ENCODE measurements at places on chromosomes 4 and X. TPM values are rescaled to one million over a fixed set of nuclear protein-coding genes. Genes with fewer than 3 reads are reported as not detected.

- no peaks in the 10 kb centered on the region for H3K36me3 ChIP-seq
- H3K4me3 ChIP-seq = no peak overlapping the region
- no peak overlapping the region for H3K27ac ChIP-seq
- no peaks in the 10 kb centered on the region for H3K4me1 ChIP-seq
Observed at GRCh38 chr4:159048166-159048886, 54.6 kb upstream of the RAPGEF2 start.

DNA sequence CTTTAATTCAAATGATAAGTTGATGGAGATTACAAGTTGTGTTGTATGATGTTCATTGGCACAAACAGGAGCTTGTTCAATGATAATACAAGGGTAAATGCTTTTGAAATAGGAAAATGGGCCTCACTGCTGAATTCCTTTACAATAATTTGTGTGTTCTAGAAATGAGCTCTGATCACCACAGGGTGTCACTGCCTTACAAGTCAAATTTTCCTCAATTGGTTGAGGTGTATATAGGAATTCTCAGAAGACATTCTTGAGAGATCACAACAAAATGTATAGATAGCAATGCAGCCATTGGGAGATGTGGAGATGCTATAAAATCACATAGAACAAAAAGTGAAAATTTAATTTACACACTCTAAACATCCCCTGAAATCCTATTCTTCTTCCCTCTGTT lies 49.6 kb downstream of the KLF8 start:
- H3K4me3 ChIP-seq = no peak overlapping the region
- no peaks in the 10 kb centered on the region for H3K36me3 ChIP-seq
- H3K27me3 ChIP-seq = no peaks in the 10 kb centered on the region

GRCh38 chrX:118350221-118350620 lies 4.3 kb downstream of the WDR44 start:
- H3K36me3 ChIP-seq = no peaks in the 10 kb centered on the region
- no peaks in the 10 kb centered on the region for H3K4me1 ChIP-seq
- H3K27me3 ChIP-seq = no peaks in the 10 kb centered on the region
- H3K27ac ChIP-seq = peak overlapping the region; percentile 8

- no peaks in the 10 kb centered on the region for H3K27me3 ChIP-seq
- no peak for DNase-seq
- H3K36me3 ChIP-seq = no peaks in the 10 kb centered on the region
Observed at GRCh38 chr4:111475001-111475400, 670.3 kb upstream of the FAM241A start.

DNA sequence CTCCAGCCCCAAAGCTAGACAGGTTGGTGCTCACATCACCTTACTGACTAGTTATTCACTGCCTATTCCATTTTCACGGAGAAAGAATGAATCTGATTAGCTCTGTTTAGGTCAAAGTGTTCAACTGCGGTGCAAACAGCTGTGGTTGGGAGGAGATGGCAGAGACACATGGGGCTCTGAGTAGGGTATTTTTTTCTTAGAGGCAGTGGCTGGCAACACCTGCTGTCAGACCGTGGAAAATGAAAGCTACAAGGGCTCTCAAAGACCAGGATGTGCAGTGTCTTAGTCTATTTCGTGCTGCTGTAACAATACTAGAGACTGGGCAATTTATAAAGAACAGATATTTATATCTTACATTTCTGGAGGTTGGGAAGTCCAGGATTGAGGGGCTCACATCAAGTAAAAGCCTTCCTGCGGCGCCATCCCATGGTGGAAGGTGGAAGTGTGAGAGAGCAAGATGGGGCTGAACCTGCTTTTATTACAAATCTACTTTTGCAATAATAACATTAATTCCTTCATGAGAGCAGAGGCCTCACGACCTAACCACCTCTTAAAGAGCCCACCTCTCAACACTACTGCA lies 10.6 kb downstream of the NYX start:
- DNase-seq = no peak
- no peak overlapping the region for H3K4me3 ChIP-seq
- no peaks in the 10 kb centered on the region for H3K36me3 ChIP-seq
- no peaks in the 10 kb centered on the region for H3K4me1 ChIP-seq

GRCh38 chrX:16239211-16239610 lies 71.9 kb downstream of the MAGEB17 start:
- no peaks in the 10 kb centered on the region for H3K27me3 ChIP-seq
- H3K4me1 ChIP-seq = no peaks in the 10 kb centered on the region
- H3K27ac ChIP-seq = no peak overlapping the region
- H3K4me3 ChIP-seq = no peak overlapping the region
- no peaks in the 10 kb centered on the region for H3K36me3 ChIP-seq
- DNase-seq = no peak

GRCh38 chr4:74631338-74631737 lies 163.0 kb downstream of the BTC start:
- H3K4me1 ChIP-seq = no peaks in the 10 kb centered on the region
- H3K36me3 ChIP-seq = no peaks in the 10 kb centered on the region
- no peak overlapping the region for H3K4me3 ChIP-seq

DNA sequence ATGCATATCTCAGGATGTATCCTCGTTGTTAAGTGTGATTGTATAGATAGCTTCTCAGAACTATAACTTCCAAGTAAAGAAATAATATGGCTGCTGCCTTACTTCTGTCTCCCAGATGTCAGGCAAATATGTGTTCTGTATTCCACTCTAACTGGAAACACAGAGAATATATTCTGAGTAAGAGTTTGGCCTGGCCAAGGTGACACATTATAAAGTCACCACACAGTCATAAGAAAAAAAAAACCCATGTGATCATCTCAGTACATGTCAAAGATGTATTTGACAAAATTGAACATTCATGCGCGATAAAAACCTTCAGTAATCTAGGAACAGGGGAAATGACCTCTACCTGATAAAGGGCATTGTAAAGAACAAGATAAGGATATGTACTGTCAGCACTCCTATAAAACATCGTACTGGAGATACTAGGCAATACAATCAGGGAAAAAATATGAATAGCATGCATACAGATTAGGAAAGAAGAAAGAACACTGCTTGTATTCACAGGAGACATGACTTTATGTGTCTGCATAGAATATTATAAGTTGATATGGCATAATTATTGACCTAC lies 207.1 kb downstream of the ZNF330 start:
- H3K27me3 ChIP-seq = no peaks in the 10 kb centered on the region
- no peaks in the 10 kb centered on the region for H3K36me3 ChIP-seq
- DNase-seq = no peak
- no peaks in the 10 kb centered on the region for H3K4me1 ChIP-seq
- no peak overlapping the region for H3K27ac ChIP-seq

GRCh38 chr4:68948044-68948743 lies 3.4 kb downstream of the UGT2A3 start:
- H3K27ac ChIP-seq = no peak overlapping the region
- no peaks in the 10 kb centered on the region for H3K36me3 ChIP-seq
- H3K27me3 ChIP-seq = no peaks in the 10 kb centered on the region
- no peak overlapping the region for H3K4me3 ChIP-seq

DNA sequence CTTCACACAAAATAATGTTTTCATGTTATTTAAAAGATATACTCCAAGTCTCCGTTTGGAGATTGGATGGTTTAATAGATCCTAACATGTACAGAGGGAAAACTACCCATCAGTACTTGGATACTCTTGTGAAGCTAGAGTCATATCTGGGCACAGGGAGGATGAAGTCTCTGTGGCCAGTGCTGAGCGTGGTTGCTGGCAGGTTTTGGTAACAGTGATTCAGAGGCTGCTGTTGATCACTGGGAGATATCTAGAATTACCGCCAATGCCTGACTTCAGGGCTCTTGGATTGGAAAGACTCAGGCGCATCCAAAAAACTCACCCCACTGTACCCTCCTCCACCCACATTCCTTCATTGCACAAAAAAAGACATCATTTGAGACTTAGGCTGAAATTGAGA lies 107.2 kb upstream of the PGRMC2 start:
- peak overlapping the region; percentile 69 for H3K27ac ChIP-seq
- no peak overlapping the region for H3K4me3 ChIP-seq
- no peaks in the 10 kb centered on the region for H3K36me3 ChIP-seq
- peaks cover 8% of the 10 kb centered on the region for H3K4me1 ChIP-seq
- no peak for DNase-seq

GRCh38 chr4:150773032-150773431 lies 191.1 kb downstream of the MAB21L2 start:
- no peak overlapping the region for H3K27ac ChIP-seq
- H3K27me3 ChIP-seq = no peaks in the 10 kb centered on the region
- no peaks in the 10 kb centered on the region for H3K4me1 ChIP-seq
- no peak overlapping the region for H3K4me3 ChIP-seq
- DNase-seq = no peak
- no peaks in the 10 kb centered on the region for H3K36me3 ChIP-seq

DNA sequence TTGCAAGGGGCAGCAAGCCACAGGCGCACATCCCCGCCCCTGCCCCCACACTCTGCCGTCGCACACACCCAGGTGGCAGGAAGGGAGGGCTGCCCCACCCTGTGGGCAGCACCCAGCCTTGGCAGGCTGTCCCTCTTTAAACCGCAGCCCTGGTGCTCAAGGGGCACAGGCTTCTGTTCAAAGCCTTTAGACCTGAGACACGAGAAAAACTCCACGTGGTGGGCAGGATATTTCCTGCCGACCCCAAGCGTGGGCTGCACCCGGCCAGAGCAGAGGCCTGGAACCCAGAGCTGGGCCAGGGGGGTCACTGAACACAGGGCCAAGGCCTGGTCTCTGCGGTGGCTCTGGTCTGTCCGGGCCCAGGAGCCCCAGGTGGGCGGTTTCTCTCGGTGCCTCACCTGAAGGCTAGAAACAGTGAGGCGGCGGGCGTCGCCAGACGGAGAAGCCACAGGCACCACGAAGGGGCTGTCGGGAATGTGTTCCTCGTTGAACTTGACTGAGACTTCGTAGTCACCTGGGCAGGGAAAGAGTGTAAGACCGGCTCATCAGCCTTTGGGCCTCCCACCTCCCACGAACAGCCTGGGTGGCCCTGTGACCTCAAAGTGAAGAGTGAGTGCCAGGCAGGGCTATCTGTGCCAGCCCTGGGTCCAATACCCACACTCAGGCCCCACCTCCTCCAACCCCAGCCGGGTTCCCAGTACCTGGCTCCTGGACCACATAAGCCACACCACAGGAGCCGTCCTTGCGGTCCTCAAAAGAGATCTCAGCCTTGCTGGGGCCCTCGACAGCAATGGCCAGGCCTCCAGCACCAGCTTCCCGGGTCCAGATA lies 23.0 kb downstream of the FLNA start:
- H3K4me3 ChIP-seq = no peak overlapping the region
- no peaks in the 10 kb centered on the region for H3K27me3 ChIP-seq
- no peaks in the 10 kb centered on the region for H3K36me3 ChIP-seq
- no peak for DNase-seq
- H3K4me1 ChIP-seq = no peaks in the 10 kb centered on the region

DNA sequence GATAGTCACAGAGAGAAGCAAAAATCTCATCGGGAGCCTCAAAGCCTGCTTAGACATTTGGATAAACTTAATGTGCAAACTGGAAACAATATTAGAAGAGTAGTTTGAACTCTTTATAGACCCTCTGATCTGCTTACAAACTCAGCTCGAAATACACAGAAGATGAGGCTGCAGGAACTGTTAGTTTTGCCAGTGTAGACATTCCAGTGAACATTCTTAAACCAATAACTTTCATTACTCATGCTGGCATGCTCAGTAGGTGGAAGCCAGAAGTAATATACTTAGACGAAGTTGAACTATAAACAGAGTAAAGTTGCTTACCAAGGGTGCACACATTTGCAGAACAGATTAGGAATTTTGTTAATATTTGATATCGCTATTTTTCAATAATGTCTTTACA lies 303.5 kb downstream of the ANKRD50 start:
- no peaks in the 10 kb centered on the region for H3K36me3 ChIP-seq
- no peak overlapping the region for H3K4me3 ChIP-seq
- no peaks in the 10 kb centered on the region for H3K4me1 ChIP-seq
- no peaks in the 10 kb centered on the region for H3K27me3 ChIP-seq

Gene SNX12
- total RNA-seq = 75.4 TPM

Gene GAGE12F
- not detected for total RNA-seq

Gene SPIN4
- total RNA-seq = 20.3 TPM

Gene CXorf49
- not detected for total RNA-seq

Gene SHROOM2
- total RNA-seq = 3.8 TPM

Gene VEGFD
- total RNA-seq = 2.9 TPM

Gene AVPR2
- total RNA-seq = 4.4 TPM

Gene GPR34
- 12.0 TPM for total RNA-seq

Gene SPP1
- total RNA-seq = 98.6 TPM

Gene LGI2
- total RNA-seq = 23.7 TPM

Data from uterus (tissue), 4 donors.